ENCODE measurements at places on chromosomes 7 and 10.

GRCh38 chr10:122768389-122768745 lies 68.7 kb upstream of the C10orf120 start:
- no peak for DNase-seq

GRCh38 chr10:2137549-2138174 lies 400.3 kb upstream of the ADARB2 start:
- no peak for DNase-seq

- peak; percentile 83 for DNase-seq
Observed at GRCh38 chr10:102450374-102451104, 804 bp downstream of the C10orf95 start.

GRCh38 chr7:2764621-2765020 lies 76.6 kb downstream of the AMZ1 start:
- DNase-seq = no peak

DNA sequence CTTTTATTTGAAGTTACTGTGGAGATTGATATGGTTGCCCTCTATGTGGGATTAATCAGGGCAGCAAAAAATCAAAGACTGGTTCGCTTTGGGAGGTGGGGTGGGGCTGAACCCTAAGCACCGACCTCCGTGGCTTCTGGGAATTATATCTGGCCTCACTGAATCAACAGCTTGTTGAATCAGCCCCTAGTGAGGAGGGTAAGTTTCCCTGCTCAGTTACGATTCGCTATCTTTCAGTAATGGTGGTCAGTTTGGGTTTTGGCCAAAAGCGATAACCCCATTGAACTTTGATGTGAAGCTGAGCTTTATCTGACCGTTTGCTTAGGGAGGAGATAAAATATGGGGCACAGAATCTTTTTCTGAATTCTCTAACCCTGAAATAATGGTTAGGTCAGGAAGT lies 16.6 kb upstream of the ARPC1A start:
- no peak for DNase-seq

DNA sequence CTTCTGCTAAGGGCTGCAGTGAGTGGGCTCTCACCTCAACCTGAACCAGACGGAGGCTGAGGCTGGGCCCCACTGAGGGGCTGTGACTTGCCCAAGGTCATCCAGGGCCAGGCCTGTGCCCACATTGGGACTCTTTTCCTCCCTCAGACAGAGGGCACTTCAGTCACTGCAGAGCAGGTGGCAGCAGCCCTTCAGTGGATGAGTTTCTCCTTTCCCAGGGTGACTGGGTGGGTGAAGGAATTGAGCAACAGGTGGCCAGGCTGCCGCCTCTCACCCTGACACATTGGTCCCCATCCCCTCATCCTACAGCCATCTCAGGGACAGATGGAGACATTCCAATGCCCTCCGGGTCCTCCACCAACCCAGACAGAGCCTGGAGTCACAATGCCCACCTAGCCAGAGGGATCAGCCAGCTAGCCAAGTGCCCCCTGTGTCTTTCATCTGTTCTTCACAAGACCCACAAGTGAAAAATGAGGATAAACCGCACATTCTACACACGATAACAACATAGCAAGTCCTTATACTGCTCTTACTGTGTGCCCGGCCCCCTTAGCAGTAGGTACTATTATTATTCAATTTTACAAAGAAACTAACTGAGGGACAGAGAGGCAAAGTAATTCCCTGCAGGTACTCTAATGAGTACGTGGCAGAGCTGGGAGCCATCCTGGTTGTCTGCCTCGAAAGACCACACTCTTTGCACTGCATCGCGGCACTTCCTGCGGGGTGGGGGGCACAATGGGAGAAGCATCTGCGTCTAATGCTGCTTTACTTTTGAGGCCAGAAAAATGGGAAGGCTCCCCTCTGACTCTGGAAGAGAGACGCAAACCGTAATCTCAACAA lies 1.7 kb upstream of the SLC18A3 start:
- DNase-seq = no peak

DNA sequence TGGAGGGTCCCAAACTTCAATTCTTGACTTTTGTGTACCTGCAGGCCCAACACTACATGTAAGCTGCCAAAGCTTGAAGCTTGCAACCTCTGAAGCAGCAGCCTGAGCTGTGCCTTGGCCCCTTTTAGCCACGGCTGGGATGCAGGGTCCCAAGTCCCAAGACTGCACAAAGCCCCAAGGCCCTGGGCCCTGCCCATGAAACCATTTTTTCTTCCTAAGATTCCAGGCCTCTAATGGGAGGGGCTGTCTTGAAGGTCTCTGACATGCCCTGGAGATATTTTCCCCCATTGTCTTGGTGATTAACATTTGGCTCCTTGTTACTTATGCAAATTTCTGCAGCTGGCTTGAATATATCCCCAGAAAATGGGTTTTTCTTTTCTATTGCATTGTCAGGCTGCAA lies 52.7 kb downstream of the MTURN start:
- no peak for DNase-seq

- no peak for DNase-seq
Observed at GRCh38 chr7:85185424-85186082, 1.3 kb downstream of the SEMA3D start.

- DNase-seq = no peak
Observed at GRCh38 chr10:1114719-1115606, 58.8 kb downstream of the WDR37 start.

DNA sequence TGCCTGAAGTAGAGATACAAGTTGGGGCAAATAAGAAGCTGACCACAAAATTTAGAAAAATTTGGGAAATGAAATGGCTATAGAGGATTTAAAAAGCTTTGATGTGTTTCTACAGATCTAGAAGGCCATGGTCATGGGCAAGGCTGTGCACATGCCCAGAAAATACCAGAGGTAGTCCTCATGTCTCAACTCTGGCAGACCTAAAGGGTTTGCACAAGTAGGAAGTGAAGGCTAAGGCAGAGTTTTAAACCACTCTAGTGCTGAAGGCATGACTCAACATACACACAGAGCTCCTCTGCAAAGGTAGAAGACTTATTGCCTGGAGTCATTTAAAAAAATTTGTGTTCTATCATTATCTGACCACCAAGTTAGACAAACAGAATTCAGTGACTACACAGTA lies 364.6 kb downstream of the CCSER2 start:
- DNase-seq = no peak

DNA sequence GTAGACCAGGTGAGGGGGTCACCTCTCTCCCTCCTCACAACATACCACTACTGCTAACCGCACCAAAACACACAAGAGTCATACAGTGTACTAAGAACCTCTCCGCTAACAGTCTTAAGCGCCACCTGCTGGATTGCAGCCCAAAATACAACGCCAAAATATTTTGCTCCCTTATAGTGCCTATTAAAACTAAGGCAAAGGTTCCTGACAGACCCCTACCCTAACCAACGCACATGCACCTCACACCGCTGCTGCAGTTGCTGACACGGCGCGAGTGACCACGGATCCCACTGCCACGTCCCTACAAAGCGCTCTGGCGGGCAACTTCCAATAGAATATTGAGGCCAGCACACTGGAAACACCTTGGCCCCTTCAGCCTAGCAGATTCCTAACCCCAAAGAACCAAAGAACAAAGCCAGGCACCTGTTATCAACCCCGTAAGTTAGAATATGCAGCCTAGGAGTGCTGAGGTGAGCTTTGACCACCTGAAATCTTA lies 563.6 kb upstream of the SEMA3D start:
- DNase-seq = no peak

GRCh38 chr7:144649120-144649519 lies 186.7 kb downstream of the TPK1 start:
- DNase-seq = no peak

- peak; percentile 30 for DNase-seq
Observed at GRCh38 chr10:126749015-126749655, 78.6 kb upstream of the C10orf90 start.

DNA sequence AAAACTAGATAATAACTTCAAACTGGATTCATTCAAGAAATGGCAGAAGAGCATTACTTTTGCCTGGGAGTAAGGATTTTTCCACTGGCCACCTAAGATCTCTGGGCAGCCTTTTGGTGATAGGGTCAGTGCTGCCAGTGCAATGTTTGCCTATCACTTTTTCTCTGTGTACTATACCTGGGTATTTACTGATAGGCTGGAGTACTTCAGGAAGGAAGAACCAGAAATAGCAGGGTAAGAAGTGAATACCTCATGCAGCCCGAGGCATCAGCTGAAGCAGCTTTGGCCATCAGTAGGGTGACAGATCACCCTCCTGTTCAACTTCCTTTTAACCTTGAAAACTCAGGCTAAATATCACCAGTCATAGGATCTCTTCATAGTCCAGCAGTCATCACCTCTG lies 5.5 kb upstream of the PAPSS2 start:
- DNase-seq = no peak

DNA sequence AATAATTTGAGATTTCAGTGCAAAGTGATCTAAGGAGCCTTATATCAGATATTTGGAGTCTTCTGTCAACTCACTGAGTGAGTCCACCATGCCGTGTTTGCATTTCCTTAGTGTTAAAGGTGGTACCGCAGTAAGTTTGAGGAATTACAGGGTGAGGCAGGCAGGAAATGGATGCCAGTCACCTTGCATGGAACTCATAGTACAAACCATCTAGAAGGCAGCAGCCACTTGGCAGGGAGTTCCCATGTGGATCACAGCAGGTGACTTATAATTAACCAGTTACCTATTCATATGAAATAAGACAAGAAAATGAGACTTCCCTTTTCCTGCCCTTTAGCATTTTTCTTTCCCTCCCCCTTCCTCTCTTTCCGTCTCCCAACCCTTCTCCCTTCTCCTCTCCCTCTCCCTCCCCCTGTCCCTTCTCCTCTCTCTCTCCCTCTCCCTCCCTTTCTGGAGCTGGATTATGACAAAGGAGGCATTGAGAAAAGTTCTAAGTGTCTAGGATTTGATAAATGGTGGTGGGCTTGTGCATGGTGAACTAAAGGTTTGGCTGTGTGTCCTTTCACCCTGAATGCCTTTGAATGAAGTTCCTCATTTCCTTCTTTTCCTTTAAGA lies 94.1 kb downstream of the LRRC4 start:
- DNase-seq = no peak

DNA sequence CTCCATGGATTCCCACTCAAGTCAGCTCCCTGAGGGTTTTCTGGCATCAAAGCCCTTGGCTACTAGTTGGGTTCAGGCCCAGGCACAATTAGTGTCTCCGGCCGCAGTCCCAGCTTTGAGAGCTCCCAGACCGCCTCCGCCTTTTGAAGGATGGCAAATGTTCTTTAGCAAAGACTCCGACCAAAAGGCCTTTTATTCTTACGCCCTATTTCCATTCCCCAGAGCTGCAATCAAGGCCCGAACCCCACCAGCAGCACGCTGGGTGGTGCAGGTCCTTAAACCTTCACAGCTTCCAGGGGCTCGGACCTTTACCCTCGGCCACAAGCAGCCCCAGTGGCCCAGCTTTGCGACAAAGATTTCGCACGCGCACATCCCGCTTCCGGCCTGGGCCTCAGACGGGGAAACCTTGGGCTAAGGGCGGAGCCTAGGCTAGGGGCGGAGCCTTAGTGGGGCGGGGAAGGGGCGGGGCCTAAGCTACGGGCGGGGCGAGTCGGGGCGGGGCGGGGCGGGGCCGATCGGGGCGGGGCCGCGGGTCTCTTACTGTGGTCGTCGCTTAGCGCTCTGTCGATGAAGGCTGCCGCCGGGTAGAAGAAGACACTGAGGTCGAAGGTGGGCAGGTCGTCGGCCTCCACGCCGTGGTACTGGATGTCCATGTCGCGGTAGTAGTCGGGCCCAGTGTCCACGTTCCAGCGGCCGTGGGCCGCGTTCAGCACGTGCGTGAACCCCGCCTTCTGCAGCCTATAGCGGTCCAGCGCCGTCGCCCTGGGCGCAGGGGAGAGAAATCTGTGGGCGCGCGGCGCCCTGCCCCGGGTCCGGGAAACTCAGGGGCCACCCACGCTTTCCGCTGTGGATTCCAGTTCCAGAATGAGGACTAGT lies 68.0 kb upstream of the SAMD8 start:
- no peak for DNase-seq

GRCh38 chr10:30081182-30081581 lies 21.8 kb upstream of the JCAD start:
- DNase-seq = no peak

- DNase-seq = no peak
Observed at GRCh38 chr7:40000734-40001315, 50.8 kb downstream of the CDK13 start.

- DNase-seq = no peak
Observed at GRCh38 chr7:84744385-84744784, 442.5 kb downstream of the SEMA3D start.

DNA sequence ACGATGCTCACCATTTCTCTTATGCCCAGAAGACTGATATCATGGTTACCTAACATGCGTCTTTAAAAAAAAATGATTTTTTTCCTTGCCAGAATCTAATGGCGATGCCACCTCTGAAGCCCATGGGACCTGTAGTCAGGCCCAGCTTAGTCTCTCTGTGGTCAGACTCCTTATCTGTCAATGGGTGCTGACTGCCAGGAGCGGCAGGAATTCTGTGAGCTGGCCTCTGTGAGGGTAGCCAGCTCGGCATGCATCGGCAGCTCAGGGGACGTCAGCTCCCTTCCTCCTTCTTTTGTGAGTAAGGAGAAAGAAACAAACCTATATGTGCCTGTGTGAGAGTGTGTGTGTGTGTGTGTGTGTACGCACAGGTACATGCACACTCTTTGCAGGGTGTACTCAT lies 49.9 kb upstream of the ZRANB1 start:
- no peak for DNase-seq

DNA sequence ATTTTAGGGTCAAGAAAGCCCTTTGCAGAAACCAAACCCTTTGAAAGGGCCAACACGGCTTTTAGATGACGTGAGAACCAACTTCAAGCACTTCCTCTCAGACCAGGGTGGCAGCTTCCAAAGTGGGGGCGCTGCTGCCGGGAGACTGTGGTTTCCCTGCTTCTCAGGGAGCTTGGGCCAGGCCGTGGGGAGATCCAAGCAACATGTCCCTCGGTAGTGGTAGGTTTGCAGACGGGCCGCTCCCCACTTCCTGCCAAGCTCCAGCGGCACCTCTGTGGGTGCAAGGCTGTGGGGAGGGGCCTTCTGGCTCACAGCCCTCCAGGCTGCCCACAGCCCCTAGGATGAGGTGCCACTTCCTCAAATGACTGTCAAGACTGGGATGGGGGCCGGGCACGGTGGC lies 132.4 kb downstream of the FAM53B start:
- DNase-seq = peak; percentile 20

GRCh38 chr7:20343941-20344340 lies 13.2 kb downstream of the ITGB8 start:
- DNase-seq = no peak

GRCh38 chr7:98249106-98249505 lies 2.9 kb downstream of the TECPR1 start:
- no peak for DNase-seq

GRCh38 chr10:122142641-122143237 lies 128.4 kb upstream of the BTBD16 start:
- DNase-seq = peak; percentile 3

- peak; percentile 58 for DNase-seq
Observed at GRCh38 chr10:62047960-62048383, 146.5 kb downstream of the ARID5B start.

DNA sequence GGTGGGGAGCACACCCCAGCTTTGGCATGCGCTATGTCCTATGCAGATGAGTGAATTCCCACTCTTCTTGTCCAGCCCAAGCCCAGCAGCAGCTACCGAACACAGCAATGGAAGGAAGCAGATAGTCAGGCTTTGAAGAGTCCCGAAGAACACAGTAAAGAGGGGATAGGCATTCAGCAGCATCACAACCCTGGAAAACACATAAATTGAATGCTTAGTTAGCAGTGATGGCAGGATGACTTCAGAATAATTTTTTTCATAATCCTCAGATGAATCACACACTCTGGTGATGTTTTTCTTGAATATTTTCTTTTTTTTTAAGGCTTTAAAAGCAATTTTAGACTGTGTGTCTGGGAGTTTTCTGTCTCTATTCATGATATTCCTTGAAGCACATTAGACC lies 95.8 kb downstream of the CFAP58 start:
- DNase-seq = no peak
